ENCODE measurements at places on chromosomes 16 and 17.
A peak's percentile ranks its signal among the peaks of the same experiment; 100 is the strongest.

- DNase-seq, result no peak
These were observed 19.4 kb upstream of the SLC38A10 start for GRCh38 chr17:81314398-81315081.

DNA sequence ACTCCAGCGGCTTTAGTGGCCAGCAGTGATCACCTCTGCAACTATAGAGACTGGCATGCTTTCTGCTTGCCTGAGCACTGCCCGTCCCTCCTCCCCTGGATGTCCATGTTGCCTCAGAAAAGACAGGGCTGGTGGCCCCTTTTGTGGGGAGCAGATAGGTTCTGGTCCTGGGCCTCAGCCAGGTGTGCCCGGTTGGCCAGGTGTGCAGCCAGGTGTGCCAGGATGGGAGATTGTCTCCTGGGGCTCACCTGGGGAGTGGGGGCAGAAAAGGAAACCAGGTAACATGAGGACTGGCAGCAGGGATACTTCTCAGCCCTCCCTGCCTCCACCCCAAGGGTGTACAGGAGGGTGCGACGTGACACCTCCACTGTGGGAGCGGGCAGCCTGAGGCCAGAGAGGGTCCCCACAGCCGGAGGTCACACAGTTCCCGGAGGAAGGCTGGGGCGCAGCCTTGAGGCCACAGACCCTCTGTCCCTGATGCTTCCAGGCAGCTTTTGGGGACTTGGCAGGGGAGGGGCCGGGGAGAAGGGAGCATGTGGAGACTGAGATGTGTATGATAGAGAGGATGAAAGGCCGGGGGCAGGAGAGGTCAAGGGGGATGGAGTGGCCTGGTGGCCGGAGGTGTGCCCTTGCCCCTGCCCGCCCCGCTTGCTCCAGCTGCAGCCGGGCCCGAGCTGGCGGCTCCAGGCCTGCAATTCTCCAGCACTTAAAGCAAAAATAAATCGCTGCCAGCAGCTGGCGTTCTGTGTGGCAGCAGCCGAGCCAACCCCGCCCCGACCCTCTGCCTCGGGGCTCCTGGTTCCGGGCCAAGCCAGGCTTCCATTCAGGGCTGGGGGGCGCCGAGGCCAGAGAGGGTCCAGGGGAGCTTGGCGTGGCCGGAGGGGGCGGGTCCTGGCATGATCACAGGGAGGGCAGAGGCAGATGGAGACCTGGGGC, 6.7 kb downstream of the KCNJ12 start:
- DNase-seq, result peak; percentile 19

DNA sequence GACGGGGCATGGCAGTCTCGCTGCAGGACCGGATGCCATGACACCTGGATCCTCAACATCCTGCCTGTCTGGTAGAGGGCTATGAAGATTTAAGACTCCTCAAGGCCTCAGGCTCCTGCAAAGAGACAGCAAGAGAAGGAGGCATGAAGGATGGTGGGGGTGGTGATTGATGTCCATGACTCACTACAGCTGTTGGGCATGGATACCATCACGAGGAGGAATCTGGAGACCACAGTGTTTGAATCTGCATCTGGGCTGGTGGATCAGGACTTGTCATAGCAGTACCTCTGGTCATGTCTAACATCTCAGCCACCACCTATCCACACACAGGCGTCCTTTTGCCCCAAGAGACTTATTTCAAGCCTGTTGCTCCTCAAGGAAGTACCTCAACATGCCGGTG, 50.2 kb upstream of the WSCD1 start:
- no peak for DNase-seq

GRCh38 chr16:81567987-81568748, 123.6 kb downstream of the CMIP start:
- no peak for DNase-seq

DNA sequence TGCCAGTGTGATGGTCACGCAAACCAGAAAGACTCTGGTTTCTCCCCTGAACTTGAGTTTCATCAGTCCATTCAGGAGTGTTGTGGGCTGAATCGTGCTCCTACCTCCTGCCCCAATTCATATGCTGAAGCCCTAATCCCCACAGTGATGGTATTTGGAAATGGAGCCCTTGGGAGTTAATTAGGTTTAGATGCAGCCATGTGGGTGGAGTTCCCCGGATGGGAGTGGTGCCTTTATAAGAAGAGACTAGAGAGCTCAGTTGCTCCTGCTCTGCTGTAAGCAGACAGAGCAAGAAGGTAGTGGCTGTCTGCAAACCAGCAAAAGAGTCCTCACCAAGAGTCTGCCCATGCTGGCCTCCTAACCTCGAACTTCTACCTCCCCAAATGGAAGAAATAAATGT, 160.3 kb upstream of the DYNLRB2 start:
- no peak for DNase-seq

DNA sequence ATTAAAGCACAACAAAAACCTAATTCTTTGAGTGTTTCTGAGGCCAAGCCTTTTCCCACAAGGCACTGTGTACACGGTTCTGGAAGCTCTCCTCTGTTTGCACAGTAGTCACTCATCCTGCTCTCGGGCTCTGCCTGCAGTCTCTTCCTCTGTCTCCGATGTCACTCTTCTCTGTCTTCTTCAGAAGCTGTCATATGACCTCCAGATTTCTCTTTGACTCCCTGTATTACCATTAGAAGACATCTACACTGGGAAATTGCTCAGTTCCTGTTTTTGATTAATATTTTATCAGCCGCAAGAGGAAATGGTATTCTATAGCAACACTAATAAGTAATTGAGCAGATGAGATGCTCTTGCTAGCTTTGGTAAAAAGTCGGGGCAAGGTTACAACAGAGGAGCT, 422.9 kb downstream of the WWOX start:
- no peak for DNase-seq

- no peak for DNase-seq
These were observed 58.2 kb downstream of the MFSD11 start for GRCh38 chr17:76796081-76796480.

DNA sequence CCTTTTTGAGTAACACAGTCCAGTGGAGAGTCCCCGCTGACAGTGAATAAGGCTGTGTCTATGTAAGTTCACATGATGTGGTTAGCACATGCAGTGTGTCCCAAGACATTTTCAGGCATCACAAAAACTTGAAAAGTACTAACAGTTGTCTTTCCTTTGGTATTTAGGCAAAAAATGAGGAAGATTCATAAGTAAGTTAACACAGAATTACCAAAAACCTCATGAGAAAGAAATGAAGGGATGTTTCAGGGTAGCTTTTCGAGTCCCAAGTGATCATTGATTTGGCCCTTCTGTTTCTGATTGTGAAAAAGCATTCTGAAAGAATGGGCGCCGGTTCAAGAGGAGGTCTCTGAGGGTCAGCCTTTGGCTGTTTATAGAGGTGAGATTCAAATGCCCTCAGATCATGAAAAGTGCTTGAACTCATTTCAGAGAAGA, 529 bp upstream of the ASPA start:
- no peak for DNase-seq

- no peak for DNase-seq
These were observed 963 bp downstream of the ALG1 start for GRCh38 chr16:5072334-5073278.
